ENCODE measurements at places on chromosomes 16 and 17.

- no peak for DNase-seq
Measured at GRCh38 chr17:74454197-74455024, 12.0 kb upstream of the CD300A start.

DNA sequence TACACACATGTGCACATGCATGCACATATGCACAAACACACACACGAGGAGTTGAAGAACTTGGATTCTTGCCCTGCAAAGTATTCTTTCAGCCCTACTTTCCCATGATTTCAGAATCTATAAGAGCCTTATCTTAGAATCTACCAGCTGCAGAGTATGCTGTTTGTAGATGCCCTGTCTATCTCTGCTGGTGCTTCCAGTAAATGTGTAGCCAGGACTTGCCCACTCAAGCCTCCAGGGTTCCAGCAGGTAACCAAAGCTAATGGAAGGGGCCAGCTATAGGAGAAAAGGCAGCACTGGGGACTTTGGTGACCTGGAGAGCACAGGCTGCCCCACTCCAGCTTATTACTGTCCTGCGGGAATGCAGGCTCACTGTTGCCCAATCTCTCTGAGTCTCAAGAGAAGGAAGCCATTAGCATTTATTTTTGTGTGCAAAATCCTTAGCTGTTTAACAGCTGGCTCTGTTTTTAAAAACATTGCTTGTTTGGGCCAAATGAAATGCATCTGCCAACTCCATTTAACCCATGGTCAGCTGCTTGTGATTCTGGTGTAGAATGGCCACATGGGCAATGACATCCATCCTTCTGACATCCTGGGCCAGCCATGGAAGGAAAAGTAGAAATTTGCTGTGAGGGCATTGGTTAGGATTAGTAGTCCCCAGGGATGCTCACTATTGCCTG lies 28.6 kb upstream of the XYLT1 start:
- no peak for DNase-seq

- no peak for DNase-seq
Measured at GRCh38 chr17:61337290-61337689, 62.4 kb upstream of the TBX2 start.

GRCh38 chr16:79794941-79795340 lies 194.4 kb upstream of the MAF start:
- DNase-seq: no peak

DNA sequence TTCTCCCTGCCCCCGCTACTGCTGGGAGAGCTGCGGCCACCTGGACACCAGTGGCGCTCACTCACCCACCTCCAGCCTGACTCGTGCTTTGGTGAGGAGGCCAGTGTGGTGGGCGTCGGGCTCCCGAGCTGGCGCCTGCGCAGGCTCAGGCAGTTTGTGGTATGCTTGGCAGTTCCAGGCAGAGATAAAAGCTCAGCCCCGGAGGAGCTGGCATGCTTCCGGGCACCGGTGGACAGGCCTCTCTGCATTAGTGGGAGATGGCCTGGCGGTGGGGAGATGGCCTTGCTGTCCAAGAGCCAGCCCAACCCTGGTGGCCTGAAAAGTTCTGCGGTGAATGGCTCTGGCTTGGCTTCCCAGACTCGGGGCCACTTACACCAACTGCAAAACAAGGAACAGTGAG lies 4.1 kb downstream of the ADGRG1 start:
- no peak for DNase-seq

- DNase-seq: no peak
Measured at GRCh38 chr17:58960068-58960467, 146.6 kb downstream of the TRIM37 start.

GRCh38 chr17:82737967-82738877 lies 2.8 kb downstream of the FN3K start:
- DNase-seq: no peak

- no peak for DNase-seq
Measured at GRCh38 chr16:49540836-49541235, 167.2 kb downstream of the C16orf78 start.

DNA sequence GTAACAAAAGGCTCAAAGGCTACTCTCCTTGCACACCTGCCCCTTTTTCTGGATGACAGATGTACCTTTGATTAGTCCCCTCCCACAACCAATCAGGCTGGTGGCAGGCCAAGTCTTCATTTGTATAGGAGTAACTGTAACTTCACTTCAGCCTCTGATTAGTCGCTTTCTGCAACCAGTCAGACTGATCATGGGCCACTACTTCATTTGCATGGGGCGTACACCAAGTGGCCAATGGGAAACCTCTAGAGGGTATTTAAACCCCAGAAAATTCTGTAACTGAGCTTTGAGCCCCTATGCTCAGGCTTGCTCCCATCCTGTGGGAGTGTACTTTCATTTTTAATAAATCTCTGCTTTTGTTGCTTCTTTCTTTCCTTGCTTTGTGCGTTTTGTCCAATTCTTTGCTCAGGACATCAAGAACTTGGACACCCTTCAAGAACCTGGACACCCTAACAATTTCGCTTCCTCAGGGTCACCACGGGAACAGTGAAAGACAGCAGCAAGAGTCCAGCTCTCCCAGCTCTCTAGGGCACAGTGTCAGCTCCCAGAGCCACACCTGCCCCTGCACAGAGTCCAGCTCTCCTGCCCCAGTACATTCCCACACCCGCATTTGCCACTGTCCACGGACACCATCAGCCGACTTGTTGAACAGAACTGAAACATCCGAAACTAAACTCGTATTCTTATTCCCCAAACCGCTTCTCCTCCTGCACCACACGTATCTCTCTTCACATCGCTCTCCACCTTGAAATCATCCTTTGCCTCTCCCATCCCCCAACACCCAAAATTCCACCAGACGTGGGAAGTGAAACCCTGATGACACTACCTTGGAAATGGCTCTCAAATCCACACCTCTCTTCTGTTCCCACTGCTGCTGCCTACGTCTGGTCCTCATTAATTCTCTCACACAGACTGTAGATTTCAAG lies 53.4 kb downstream of the ABCC12 start:
- DNase-seq: no peak

Measured in stimulated activated CD4-positive, alpha-beta T cell treated with anti-CD3 and anti-CD28 coated beads, Interleukin-4, amount 100 ng/mL, for 4 hours (primary cell).